GM23248 (cell line): ENCODE measurements at places on chromosomes 12 and 14. TPM values are rescaled to one million over a fixed set of nuclear protein-coding genes. Genes with fewer than 3 reads are reported as not detected.
A peak's percentile ranks its signal among the peaks of the same experiment; 100 is the strongest.

DNA sequence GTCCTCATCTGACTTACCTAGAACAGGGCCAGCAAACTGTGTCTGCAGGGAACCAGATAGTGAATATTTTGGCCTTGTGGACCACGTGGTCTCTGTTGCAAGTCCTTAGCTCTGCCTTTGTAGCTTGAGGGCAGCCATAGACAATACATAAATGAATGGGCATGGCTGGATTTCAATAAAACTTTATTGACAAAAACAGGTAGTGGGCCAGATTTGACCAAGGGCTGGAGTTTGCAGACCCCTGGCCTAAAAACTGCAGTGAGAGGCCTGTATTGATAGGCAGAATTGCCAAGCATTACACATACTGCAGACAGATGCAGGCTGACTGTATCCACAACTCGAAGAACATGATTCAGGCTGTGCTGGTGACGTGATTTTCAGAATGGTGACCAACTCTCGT is 25.3 kb downstream of the CCDC63 start:
- DNase-seq: no peak

DNA sequence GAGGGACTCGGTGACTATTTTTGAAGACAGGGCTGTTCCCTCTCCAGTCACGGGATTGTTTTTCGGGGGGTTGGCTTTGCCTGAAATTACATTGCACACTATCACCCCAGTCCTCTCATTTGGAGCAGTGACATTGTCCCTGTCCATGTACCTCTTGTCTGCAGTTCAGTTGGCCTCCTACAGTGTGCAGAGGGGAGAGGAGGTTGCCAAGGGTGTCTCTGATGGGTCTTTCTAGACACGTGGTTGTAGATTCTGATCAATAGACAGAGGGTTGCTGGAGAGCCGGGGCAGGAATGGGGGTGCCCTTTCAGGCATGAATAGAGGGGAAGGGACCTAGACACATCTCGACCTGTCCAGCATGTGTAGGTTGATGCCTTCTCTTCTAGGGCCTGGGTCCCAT is 1.2 kb downstream of the TMEM120B start:
- no peak for DNase-seq

DNA sequence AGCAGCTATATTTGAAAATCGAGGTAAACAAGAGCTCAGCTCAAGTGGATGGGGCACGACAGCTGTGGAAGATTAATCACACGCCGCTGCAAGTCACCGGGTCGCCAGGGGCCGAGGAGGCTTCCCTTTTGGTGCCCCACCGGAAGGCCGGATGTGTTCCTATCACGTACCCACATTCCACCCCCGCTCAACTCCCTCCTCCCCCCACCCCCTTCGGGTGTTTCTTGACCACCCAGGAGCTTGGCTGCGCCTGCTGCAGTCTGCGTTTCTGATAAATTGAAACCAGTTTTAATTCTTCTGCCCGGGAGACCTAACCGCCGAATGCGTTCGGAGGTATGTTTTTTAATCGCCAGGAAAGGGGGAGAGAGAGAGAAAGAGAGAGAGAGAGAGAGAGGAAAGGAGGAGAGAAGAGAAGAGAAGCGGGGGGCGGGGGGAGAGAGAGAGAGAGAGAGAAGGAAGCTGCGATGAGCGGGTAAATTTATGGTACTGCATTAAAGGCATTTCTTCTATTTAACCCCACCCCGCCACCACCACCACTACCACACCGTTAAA is 1.8 kb downstream of the SLC8A3 start:
- DNase-seq: no peak

- no peak for DNase-seq
These were observed 135.7 kb downstream of the SRGAP1 start for GRCh38 chr12:63980211-63980610.

DNA sequence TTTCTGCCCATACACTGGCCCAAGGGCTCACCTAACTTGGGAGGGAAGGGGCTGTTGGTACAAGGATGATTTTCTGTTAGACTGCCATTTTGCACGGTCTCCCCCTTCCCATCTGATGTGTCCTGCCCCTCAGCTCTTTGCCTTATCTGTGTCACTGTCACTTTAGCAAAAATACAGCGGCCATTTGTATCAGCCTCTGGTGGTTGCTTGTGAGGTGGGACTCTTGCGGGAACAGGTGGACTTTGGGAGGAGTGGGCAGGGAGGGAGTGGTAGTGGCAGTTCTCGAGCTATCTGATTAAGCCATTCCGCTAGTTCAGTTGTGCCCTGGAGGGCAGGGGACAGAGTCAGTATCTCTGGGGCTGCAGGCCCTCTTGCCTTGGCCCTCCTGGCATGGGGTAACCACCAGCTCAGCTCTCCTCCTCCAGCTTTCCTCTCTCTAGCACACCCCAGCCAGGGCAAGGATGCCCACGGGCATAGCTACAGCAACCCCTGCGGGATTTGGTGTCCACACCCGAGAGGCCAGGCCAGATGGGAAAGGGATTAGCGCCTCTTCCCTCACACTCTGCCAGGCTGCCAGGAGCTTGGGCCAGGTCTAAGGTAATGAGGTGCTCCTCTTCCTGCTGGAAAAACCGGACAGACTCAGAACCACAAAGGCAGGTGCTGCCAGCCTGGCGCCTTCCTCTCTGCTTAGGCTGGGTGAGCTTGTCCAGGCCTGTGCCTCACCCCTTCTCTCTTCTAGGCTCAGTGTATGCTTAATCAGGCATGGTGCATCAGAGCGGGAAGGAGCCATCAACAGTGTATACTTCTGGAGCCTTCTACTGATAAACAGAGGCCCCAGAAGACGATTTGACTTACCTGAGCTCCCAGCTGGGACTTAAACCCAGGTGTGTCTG is 8.7 kb downstream of the SLC48A1 start:
- DNase-seq: no peak

DNA sequence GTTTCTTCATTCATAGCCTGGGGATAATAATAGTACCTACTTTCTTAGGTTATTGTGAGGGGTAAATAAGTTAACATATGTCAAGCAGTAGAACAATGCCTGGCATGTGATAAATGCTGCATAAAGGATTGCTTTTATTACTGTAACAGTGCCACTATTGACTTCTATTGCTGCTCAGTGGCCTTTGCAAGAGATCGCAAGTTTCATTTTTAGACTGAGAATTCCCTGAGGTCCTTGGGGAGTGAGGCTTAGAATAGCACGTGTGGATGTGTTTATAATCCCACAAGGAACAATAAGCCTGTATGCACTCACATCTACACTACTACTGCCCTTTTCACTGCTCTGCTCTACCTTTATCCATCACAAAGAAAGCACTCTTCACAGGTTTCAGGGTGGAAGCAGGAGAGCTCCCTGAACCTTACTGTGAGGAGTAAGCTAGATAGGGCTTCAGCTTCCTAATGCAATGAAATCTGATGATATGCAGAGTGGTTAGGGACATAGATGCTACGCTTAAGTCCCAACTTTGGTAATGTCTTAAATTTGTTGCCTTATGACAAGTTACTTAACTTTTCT is 302.6 kb downstream of the SNAPC1 start:
- DNase-seq: no peak

DNA sequence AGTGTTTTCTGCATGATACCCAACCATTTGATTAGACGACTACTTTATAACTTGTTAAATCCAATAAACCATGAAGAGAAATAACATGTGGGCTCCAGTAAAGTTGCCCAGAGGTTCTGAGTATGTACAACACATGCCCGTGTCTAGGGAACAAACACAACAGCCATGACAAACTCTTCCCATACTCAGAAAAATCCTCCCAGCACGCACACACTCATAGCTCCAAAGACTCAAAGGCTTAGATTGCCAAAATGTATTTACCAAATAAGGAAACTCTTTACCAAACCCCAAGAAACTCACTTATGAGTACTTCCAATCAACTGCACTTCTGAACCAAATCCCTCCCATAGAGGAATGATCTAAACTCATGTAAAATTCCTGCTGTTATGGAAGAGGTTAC is 17.3 kb downstream of the SART3 start:
- peak; percentile 30 for DNase-seq

GRCh38 chr14:96162741-96163140 is 41.9 kb upstream of the BDKRB2 start:
- DNase-seq: peak; percentile 63

GRCh38 chr12:20212658-20213555 is 155.4 kb upstream of the PDE3A start:
- peak; percentile 100 for DNase-seq

DNA sequence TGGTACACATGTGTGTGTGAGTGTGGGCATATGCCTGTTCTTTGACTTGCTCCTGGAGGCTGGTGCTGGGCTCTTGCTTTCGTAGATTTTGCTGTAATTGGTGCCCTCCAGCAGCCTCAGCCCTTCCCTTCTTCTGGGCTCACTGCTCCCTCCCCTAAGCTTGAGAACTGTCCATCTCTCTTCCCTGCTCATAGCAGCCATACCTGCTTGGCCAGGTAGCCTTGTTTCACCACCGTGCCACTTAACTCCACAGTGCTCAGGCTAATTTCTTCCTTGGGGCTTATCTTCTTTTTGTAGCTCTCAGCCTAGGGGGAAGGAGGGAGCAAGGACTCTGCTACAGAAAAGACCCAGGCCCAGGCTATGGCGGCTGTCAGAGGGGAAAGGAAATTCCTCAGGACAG is 19.8 kb downstream of the PLEK2 start:
- no peak for DNase-seq

DNA sequence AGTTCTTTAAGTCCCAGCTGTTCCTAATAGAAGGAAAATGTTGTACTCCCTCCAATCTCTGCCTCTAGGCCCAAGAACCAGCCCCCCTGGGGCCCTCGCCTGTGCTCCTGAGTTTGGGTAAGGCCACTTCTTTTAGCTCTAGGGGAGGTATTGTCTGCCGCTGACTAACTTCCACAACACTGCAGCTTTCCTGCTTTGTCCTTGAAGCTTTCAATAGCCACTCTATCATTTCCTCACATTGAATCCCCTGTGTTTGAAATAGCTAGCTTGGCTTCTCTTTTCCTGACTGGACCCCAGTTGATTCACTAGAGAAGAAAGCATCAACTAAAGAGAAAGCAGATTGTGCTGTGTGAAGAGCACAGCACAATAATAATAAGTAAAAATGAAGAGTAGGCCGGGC is 28.8 kb downstream of the KRT80 start:
- no peak for DNase-seq

DNA sequence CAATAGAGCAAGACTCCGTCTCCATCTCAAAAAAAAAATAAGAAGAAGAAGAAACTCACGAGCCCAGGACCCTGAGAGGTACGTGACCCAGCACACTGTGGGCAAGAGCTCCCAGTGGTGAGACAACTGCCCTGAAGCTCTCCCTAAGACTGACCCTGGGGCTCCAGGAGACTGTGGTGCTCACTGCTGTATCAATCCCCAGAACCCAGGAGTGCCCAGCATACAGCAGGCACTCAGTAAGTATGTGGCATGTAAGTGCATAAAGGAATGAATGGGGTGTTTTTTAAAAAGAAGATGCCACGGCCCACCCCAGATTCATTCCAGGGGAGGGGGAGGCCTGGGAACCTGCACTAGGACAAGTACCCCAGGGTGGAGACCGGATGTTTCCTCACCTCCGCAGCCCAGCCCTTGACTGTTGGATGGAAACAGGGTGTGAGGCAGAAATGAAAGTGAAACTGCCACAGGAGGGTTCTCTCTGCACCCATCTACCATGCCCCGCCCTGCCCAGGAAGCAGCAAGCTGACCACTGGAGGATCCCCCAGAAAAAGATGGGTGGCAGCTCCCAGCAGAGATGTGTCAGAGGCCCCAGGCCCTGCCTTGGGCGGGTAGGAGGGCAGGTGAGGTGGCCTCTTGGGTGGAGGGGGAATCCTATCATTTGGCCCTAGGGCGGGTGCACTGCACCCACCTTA is 12.2 kb downstream of the ITPK1 start:
- DNase-seq: peak; percentile 30

DNA sequence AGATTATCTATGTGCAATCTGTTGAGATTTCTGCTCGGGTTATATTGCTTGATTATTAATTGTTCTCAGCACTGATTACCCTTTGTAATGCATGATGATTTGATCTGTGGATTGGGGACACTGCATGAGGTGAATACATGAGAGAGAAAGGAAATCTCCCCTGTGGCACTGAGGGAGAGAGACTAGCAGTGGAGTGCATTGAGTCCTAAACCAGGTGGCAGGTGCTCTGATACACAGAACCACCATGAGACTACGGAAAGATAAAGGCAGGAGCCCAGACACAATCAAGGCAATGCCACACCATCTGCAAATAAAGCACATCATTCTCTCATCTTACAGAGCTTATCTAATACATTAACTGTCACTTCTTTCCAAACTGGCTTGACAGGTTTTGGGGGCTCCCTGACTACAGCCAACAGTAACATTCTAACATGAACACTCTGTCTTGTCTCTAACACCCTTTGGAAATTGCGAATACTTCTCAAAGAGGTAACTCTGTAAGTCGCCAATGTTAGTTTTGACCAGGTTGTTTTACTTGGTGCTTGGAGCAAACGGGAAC is 37.6 kb upstream of the TSPAN8 start:
- DNase-seq: no peak

GRCh38 chr12:54216797-54217661 is 28.2 kb upstream of the SMUG1 start:
- peak; percentile 89 for DNase-seq

GRCh38 chr12:111410431-111411184 is 4.9 kb downstream of the SH2B3 start:
- peak; percentile 79 for DNase-seq

- no peak for DNase-seq
These were observed 72.2 kb downstream of the ST8SIA1 start for GRCh38 chr12:22262309-22262708.

DNA sequence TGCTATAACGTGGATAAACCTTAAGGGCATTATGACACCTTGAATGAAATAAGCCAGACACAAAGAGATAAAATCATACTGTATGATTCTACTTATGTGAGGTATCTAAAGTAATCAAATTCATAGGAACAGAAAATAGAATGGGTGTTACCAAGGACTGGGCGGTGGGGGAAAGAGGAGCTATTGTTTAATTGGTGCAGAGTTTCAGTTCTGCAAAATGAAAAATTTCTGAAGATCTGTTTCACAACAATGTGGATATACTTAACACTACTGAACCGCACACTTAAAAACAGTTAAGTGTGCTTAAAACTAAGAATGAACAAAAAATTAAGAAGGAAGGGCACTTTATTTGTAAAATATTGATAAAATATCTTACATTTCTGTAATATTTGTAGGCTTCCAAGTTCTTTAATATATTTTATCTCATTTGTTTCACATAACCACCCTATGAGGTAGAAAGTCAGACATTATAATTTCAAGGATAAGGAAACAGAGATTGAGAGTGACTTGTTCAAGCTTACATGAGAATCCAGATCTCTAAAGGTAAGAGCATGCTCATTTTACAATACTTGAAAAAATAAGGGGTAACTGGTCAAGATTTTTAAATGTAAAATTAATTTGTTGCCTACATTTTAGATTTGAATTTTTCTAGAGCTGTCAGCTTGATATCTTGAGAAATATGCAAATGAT is 14.9 kb downstream of the LTA4H start:
- no peak for DNase-seq

The RFX4 gene
- not detected in 2 replicates for total RNA-seq

The IL26 gene
- total RNA-seq: not detected in 2 replicates

The RPS6KL1 gene
- 0.38 and 1.4 TPM in 2 replicates for total RNA-seq

The RAD9B gene
- 0.13 and 0.97 TPM in 2 replicates for total RNA-seq

The CD163L1 gene
- total RNA-seq: 0.43 TPM in 1 of 2 replicates, not detected in the other

The PLEKHG3 gene
- 4.6 and 6.9 TPM in 2 replicates for total RNA-seq

The GRIN2B gene
- total RNA-seq: not detected in 2 replicates

The GLIPR1L1 gene
- total RNA-seq: not detected in 2 replicates

The ZC3H14 gene
- total RNA-seq: 70.0 and 70.1 TPM in 2 replicates
